ENCODE measurements at places on chromosomes 1 and 21.

DNA sequence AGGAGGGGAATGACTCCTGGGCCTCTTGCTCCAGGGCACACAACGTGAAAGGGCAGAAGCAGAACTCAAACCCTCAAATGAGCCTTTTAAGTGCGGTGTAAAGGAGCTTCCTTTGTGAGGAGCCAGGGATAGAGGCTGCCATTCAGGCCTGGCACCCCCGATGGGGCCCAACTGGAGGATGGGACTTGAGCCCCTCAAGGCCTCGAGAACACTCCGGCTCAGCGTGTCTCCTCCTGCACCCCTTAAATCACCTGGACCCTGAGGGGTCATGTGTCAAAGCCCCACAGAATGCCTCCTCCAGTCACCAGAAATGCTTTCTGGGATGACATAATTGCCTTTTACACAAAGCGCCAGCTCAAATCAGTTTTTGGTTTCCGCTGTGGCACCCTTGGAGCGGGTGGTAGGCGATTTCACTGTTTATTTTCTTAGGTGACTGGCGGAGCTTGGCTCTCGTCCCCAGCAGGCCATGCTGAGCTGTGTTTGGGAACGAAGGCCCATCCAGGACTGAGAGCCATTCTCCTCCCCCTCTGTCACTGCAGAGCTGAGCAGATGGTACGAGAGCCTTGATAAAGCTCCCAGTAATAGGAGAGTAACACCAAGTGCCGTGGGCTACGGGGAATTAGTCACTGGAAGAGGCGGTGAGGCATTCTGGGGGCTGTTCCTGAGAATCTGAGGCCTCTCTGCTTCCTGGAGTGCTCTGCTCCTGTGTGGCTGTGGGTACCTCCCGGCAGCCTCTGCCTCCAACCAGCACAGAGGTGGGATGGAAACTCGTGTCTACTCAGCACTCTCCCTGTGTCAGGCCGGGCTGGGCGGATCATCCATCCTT lies 163.0 kb downstream of the GRIK3 start:
- no peak for DNase-seq

GRCh38 chr21:15283789-15284188 lies 219.0 kb upstream of the NRIP1 start:
- DNase-seq: no peak

DNA sequence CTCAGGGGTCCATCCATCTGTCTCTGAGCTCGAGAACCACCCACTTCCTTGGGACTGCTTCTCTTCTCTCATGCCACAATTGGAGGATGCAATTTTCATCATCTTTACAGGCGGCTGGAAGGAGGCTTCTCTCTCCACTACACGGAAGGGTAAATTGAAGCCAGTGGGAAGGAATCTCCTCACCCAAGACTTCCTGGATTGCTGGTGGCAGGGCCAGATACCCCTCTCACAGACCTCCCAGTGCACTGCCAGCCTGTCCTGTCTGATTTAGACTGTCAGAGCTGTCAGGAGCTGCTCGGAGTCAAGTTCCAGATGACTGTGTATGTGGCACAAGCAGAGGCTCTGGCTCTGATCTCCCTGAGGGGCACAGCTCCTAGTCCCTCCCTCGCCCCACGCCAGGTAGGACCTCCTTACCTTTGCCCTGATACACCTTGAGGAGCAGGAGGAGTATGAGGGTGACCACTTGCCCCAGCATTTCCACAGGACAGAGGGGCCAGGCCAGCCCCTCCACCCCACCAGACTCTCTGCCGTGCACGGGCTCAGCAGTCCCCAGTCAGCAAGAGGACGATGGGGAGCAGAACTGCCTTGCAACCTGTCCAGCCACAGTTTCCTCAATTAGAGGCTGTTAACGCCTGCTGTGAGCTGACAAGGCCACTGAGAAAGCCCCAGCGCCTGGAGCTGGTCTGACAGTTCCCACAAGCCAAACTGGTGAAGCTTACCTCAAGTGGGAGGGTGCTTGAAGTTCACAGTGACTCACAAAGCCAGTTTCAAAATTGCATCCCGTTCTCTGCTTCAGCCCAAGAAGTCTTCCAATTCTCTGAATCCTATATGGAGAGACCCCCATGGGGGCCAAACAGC lies at the start of gene CD244:
CD244 (minus strand) TSS at position 685 of the 858 bp plus-strand sequence; CDS start at position 475, 210 bp downstream.
- DNase-seq: peak; percentile 55

DNA sequence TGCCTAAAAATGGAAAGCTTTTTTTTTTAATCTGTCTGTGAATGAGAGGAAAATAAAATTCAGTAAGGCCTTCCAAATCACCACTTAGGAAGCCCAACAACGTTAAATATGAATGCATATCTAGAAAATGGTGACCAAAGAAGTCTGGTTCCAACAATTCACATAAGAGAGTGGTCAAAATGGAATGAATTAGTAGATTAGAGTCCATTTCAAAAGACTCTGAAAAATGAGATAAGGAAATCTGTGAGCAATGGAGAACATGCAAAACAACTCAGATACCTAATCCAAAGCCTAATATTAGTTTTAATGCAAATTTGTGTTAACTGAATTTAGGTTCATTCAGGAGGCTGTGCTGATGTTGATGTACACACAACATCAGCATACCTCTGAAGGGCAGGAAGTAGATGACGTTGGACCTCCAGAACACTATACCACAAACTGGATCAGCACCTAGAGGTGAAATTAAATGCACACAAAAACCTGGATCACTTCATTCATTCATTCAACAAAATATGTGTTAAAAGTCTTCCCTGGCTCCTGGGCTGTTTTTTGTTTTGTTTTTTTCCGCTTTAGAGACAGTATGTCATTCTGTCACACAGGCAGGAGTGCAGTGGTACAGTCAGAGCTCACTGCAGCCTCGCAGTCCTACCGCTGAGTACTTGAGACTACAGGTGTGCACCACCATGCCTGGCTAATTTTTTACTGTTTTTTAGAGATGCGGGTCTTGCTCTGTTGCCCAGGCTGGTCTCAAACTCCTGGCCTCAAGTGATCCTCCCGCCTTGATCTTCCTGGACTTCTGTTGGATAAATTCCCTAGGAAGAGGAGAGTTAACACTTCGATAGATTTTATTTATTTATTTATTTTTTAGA lies 4.9 kb upstream of the BRWD1 start:
- no peak for DNase-seq

DNA sequence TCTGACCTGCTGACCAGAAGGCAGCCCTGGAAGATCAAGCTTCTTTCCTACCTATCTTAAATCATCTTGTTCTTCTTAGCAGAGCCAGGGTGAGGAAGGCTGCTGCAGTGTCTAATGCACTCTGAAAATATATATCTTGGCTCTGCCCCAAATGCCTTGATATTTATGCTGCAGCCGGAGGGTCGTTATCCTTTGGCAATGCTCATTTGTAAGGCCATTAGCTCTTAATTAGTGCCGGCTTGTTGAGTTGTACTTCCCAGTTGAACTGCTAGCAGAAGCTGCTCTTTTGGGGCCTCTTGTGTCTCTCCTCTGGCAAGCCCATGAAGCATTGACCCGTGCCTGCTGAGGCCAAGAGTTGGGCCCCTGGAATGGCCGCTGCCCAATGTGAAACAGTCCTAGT lies 4.2 kb upstream of the GNL2 start:
- DNase-seq: no peak

GRCh38 chr1:168490306-168490705 lies 53.5 kb downstream of the XCL2 start:
- DNase-seq: no peak

DNA sequence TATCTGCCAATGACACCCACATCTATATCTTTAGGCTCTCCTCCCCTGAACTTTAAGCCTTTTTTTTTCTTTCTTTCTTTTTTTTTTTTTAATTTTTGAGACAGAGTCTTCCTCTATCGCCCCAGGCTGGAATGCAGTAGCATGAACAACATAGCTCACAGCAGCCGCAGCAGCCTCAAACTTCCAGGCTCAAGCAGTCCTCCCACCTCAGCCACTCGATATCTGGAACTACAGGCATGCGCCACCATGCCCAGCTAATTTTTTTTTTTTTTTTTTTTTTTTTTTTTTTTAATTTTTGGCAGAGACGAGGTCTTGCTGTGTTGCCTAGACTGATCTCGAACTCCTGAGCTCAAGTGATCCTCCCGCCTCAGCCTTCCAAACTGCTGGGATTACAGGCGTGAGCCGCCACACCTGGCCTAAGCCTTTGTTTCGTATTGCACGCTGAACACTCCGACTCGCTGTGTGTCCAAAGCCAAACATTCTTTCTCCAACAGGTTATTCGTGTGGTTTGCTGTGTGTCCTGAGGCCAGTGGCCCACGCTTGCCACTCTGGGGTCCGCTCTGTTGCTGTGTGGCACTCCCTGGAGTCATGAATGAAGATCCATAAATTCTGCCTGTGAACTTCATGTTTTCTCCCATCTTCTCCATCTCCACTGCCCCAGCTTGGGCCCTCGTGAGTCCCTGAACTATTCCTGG lies 119.4 kb downstream of the CAMTA1 start:
- no peak for DNase-seq

DNA sequence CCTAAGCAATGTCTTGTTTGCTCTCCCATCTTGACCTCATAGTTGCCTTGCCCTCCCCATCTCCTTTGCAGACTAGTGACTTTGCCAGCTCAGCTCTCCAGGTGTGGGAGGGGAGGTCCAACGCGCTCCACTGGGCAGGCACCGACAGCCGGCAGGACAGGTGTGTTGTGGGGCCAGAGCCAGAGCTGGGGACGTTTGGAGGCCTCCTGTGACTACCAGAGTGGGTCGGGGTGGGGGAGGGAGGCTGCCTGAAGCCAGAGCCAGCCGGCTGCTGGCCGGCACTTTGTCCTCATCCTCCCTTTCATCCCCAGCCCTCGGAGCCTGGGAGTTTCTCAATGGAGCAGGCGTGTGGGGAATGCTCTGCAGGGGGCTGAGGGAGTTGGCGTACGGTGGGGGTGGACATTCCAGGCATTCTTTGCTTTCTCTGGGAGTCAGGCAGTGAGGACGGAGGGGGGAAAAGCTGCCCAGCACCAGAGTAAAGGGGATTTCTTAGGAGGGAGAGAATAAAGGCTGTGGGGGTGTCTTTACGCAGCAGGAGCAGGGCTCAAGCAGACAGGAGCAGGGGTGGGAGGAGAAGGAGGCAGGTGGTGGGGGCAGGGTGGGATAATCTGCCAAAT lies 20.2 kb downstream of the NUAK2 start:
- DNase-seq: no peak

DNA sequence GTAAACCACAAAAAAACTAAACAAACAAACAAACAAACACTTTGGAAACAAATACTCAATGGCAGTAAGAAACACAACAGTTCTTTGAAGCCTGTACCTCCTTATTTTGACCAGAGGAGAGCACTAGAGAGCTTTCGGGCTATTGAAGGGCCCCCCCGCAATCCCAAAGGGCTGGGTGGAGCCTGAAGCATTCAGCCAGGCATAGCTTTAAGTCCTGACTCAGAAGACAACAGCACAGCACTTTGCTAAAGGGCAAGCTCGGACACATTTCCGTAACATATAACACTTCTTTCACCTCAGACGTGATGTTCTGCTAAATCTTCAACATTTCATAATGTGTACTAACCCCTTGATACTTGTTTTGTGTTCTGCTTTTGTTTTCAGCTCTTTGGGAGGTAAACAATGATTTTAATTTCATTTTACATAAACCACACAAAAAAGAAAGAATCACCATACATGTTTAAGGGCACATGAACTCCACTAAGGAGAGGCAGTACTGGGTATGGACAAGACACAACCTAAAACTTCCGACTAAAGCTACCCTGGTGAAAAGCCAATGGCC lies 9.7 kb upstream of the SHCBP1L start:
- DNase-seq: no peak

DNA sequence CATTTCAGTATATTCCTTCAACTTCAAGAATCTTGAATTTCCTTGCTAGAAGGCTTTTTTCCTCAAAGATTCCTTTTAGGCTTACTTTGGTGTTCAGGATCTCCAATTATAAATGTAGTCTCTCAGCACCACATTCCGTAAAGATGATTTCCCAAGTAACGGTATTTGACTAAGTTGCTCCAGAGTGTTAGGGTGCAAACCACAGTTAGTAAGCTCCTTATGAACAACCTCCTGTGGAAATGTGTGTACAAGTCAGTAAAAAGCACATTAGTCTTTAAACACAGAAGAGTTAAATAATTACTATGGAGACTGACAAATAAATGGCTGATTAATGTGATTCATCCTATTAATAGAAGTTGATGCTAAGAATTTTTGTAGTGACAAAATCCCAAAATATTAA lies 10.3 kb downstream of the DONSON start:
- no peak for DNase-seq

DNA sequence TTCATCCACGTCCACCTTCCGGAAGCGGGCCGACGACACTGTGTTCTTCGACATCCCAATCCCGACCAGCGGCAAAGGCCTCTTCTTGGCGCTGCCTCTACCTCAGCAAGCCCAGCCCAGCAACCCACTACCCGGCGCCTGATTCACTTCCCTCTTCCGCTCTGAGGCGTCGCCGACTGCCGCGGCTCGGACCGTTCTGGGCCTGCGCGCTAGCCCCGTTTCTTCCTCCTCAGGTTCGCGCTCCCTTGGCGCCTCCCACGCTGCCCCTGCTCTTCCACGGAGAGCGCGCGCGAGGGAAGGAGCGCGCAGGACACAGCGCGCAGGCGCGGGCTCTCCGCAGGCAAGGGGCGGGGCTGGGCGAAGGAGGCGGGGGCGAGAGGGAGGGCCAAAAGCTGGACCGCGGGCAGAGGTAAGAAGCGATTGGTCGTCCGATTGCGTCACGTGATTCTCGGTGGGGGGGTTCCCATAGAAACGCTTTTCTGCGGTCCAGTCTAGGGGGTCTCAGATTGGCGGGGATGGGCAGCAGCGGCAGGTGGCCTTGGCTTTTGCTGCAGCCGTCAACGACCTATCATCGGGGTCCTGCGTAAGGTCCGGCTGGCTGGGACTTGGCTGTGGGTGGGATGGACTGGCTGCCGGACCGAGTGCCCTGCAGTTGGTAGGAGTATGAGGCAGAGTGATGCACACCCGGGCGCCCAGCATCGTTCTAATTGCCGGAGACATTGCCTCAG lies at the start of gene ARPC5:
ARPC5 (minus strand) TSS at position 178 of the 728 bp plus-strand sequence; CDS start at position 54, 124 bp downstream.
- peak; percentile 95 for DNase-seq

DNA sequence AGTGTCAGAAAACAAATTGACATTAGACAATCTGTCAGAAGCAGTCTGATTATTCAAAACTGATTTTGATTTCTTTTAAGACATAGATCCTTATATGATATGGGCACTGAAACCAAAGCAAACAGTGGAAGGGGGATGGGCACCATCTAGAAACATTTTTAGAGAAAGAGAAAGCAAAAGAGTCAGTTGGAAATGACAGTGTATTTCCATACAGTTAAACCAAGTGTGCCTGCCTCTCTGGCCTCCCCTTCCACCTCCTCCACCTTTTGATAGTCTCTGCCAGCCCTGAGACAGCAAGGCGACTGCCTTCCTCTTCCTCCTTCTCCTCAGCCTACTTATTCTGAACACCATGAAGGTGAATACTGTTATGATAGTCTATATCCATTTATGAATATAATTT lies 949.7 kb downstream of the AMY1C start:
- DNase-seq: no peak

- no peak for DNase-seq
These were observed 485.7 kb downstream of the AJAP1 start for GRCh38 chr1:5140136-5140535.

GRCh38 chr1:201175820-201176500 lies 14.7 kb upstream of the IGFN1 start:
- DNase-seq: no peak

Data from stimulated activated CD8-positive, alpha-beta memory T cell treated with anti-CD3 and anti-CD28 coated beads, Interleukin-12 subunit alpha, Interleukin-12 subunit beta, amount 100 ng/mL, for 4 hours (primary cell).